ENCODE measurements at places on chromosomes 1 and 21.

DNA sequence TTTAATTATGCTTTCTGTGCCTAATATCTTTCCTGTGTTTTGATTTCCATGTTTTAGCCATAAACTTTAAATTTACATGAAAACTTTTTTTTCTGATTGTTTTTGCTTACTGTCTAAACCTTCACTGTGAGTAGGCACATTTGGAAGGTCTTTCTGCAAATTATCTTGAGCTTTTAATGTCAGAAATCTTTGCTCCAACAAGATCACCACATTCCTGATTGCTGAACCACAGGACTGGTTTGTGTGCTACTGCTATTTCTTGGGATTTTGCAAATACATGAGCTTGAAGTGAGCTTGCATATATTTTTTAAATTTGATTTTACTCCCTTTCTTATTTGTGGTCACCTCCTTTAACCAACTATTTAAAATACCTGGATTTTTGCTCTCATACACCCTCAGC is 61.3 kb downstream of the PTBP2 start:
- no peak for DNase-seq

GRCh38 chr1:62093261-62093660 is 101.4 kb upstream of the L1TD1 start:
- no peak for DNase-seq

- DNase-seq, result no peak
These were observed 39.1 kb upstream of the TTLL7 start for GRCh38 chr1:84037758-84038611.

DNA sequence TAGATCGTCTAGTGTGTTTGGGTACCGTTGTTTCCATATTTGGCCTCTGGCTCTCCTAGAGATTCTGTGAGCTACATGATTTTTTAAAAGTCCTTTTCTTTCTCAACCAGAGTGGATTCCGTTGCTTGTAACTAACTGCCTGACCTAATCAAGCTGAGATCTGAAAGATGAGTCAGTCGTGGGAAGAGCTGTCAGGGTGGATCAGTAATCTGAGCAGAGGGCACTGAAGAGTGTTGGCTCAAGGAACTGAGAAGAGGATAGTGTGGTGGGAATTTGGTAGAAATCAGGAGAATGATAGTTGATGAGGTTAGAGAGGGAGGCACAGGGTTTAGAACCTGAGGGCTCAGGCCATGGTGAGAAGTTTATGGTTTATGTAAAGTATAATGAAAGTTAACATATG is 52.2 kb downstream of the TRAF5 start:
- no peak for DNase-seq

GRCh38 chr1:13224480-13225060 is 1.4 kb downstream of the PRAMEF18 start:
- DNase-seq, result no peak

DNA sequence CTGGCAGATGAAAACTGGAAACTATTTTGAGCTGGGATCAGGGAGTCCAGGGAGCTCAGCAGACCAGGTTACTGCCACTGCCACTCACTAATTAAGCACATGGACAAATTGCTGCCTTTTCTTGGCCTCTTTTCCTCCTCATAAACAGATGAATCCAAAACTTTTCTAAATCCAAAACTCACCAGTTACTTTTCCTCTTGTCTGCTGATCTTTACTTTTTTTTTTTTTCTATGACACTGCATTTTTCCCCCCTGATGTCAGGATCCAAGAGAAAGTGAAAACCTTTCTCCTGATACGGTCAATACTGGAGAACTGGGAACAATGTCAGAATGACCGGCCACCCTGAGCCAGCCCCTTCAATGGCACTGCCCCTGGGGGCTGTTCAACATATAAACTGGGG is 405.8 kb downstream of the DUSP10 start:
- DNase-seq, result no peak

GRCh38 chr1:115283681-115284146 is 54.3 kb downstream of the NGF start:
- no peak for DNase-seq

DNA sequence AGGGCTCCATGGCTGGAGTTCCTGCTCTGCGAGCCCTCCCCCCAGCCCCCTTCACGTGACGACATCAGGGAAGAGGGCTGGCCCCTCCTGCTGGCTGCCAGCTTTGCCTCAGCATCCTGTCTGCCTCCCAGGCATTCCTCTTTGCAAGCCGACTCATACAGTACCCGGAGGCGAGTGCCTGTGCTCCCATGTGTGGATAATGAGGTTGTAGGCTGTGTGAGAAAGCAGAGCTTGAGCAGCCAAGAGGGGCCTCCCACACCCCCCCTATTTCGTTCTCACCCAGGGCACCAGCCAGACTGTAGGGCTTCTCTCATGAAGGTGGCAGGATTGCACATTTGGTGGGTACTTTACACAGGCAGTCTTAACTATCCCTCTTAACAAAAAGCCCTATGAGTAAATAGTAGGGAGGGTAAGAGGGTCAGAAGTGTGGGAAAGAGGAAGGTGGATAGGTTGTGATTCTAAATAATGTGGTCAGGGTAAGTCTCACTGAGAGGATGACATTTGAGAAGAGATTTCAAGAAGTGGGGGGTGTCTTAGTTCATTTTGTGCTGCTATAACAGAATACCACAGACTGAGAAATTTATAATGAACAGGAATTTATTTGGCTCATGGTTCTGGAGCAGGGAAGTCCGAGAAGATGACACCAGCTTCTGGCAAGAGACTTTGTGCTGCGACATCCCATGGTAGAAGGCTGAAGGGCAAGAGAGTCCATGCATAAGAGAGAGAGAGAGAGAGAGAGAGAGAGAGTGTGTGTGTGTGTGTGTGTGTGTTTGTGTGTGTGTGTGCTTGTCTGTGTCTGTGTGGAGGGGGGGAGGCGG is 113.5 kb downstream of the OMA1 start:
- DNase-seq, result no peak

GRCh38 chr1:168966217-168966616 is 140.3 kb upstream of the ATP1B1 start:
- DNase-seq, result no peak

DNA sequence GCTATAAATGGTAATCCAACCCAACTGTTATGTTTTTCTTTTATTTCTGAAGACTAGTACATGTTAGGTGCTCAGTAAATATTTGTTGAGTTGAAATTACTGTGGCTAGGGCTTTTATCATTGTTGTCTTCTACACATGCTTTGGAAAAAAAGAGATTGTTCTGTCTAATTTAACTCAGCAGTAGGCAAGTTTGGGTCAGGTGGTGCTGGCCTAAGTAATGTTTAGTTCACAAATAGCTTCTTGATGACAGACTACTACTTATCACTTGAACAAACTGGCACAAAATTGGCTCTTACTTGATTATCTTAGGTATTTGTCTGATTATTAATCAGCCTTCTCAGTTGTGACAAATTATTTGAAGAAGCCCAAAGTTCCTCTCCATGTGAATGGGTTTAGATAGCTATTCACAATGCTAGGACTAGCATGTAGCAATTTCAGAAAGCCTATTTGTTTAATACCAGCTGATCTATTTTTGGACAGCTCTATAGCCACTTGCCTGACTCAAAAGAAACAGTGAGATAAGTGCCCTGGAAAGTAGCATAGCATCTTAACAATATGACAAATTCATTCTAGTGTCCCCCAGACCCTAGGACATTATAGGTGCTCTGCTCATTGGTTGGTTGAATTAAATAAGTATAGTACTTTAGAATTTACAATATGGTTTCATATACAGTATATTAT is 32.6 kb downstream of the TMEM200B start:
- DNase-seq, result no peak

DNA sequence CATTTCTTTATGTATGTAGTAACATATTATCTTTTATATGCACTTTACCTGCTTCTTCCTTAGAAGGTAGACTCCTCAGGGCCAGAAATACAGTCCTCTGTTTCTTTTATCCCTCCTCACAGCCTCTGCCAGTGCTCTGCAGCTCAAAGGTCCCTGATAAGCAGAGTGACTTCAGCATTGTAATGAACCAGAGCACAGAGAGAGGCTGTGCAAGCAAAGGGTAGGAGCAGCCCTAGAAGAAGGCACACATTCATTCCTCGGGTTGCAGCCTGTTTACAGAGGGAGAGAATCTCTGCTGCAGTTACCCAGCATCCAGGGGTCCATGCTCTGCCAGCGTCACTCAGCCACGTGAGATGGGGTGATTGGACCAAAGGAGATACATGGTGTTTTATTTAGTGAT is 101.1 kb downstream of the RHOU start:
- DNase-seq, result peak; percentile 95

DNA sequence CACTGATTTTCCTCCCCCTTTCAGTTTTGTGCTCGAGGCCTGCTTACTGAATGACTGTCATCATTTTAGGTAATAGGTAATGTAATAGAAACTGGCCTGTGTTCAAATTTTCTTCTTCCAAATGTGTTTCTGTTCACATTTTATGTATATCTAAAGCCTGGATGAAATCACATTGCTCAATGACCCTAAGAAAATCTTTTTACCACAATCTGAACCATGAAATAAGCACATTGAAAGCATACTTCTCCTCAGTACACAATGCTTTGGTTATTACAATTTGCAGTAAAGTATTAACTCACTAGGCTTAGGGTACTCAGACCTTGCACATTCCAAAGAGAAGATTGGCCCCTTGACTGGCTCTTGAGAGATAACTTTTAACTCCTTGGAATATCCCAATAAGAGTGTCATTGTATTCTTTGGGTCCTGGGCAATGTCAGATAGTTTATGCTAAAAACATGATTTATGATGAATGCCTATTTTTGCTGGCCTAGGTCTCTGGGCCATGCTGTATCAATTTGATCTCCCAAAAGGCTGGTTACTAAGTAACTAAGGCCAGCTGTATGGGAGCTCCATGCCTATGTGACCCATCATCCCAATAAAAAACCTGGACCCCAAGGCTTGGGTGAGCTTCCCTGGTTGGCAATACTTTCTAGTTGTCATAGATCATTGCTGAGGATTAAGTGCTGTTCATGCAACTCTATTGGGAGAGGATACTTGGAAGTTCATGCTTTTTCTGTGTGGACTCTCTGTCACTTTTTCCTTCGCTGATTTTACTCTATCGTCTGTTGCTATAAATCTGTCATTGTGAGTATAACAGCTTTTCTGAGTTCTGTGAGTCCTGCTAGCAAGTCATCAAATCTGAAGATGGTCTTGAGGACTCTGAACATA is 293.9 kb downstream of the GRIK1 start:
- no peak for DNase-seq

- DNase-seq, result no peak
These were observed 23.0 kb downstream of the RLF start for GRCh38 chr1:40184193-40184592.

DNA sequence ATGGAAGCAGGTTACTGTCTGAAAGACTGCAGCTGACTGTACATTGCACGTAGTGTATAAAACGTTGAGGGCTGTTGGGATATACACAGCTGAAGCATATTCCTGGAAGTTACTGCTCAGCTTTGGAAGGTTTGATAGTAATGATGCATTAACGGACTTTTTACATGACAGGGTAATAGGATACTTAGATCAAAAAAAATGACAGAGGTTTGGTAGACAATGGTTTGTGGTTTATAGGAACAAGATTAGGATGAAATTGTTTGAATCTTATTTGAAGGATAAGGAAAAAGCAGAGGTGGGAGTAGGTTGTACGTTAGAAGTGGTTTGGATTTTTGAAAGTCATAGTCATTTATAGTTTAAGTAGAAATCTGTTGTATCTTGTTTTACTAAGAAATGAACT is 33.0 kb downstream of the ADGRL2 start:
- DNase-seq, result no peak

DNA sequence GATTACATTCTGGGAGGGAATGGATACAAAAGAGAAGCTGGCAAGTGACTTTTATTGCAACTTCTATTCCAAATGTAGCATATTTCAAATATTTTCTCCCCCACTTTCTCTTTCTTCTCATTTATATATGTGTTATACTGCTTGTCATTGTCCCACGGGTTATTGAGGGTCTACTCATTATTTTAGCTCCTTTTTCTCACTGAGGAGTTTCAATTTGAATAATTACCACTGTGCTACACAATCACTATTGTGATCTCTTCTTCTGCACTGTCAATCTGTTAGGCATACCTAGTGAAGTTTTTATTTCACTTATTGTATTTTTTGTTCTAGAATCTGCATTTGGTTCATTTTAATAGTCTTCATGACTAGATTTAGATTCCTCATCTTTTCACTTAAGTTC is 339.7 kb downstream of the PTPRC start:
- DNase-seq, result no peak

- DNase-seq, result no peak
These were observed 33.7 kb downstream of the WNT9A start for GRCh38 chr1:227913764-227914721.

- DNase-seq, result no peak
These were observed 40.6 kb upstream of the MARK1 start for GRCh38 chr1:220487297-220487820.

DNA sequence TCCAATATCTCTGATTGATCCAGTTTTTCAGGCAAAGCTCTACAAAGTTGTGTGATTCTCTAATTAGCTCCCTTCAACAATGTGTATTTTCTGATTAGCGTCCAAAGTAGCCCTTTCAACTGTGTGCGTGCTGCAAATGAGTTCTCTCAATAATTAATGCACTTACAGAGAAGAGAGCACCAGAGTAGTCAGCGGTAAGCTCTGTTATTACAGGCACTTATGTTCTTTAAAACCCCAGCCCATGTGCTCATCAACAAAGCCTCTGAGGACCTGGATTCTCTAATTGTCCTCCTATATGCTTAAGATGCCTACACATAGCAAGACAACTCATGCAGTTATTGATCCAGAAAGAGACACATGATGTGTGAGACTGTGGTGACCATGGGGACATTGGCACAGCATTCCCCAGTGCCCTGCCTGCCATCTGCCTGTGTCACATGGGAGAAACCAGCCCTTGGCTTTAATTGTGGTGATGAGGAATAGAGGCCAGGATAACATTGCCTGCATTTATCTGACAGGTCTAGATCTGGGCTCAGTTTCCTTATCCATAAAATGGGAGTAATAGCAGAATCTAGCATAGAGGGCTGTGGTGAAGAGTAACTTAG is 151.7 kb downstream of the PCP4 start:
- no peak for DNase-seq

- DNase-seq, result no peak
These were observed 5.8 kb upstream of the MPZL1 start for GRCh38 chr1:167716000-167716271.

- peak; percentile 81 for DNase-seq
These were observed 6.3 kb upstream of the TMEM39B start for GRCh38 chr1:32066489-32066873.

DNA sequence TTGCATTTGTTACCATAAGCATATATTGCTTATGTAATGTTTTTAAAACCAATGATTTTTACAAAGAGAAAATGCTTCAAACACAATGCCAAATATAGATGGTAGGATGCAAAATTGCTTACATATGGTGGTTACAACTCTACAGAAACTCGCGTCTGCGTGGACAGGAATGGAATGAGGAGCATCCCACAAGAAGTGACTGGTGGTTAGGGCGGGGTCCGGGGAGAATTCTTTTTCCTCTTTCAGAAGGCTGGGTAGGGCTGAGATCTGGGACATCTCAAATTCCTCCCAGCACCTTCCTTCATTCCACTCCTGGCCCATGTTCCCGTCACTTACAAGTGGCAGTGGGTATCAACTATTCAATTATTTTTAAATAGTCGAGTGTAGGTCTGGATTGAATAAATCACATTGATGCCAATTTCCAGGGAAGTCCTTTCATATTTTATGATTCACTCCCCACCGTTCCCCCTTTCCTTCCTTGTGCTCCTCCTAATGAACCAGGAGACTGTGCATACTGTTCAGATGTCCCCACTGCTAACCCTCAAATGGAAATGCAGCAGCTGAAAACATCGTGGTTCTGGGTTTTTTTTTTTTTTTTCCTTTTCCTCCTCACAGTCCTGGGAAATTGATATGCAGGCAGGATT is 174.5 kb upstream of the POU3F1 start:
- no peak for DNase-seq
